ENCODE measurements at places on chromosomes 2 and 18. TPM values are rescaled to one million over a fixed set of nuclear protein-coding genes. Genes with fewer than 3 reads are reported as not detected.

PSMA8 gene
- not detected for total RNA-seq

ASXL3 gene
- 4.3 TPM for total RNA-seq

ALLC gene
- not detected for total RNA-seq

KCNS3 gene
- 7.2 TPM for total RNA-seq

ERFE gene
- 2.3 TPM for total RNA-seq

GYPC gene
- 115 TPM for total RNA-seq

UGT1A10 gene
- not detected for total RNA-seq

TSPYL6 gene
- total RNA-seq = not detected

PFN4 gene
- 1.0 TPM for total RNA-seq

C2orf66 gene
- total RNA-seq = not detected

TNFAIP6 gene
- total RNA-seq = 2.4 TPM

DTNA gene
- total RNA-seq = 115 TPM

RNF125 gene
- 9.0 TPM for total RNA-seq

IL1F10 gene
- not detected for total RNA-seq

LHCGR gene
- not detected for total RNA-seq

MROH2A gene
- not detected for total RNA-seq

GREB1L gene
- 3.3 TPM for total RNA-seq

ARHGAP28 gene
- 26.2 TPM for total RNA-seq

ANKRD36 gene
- total RNA-seq = 26.8 TPM

RALB gene
- 55.0 TPM for total RNA-seq

FN1 gene
- total RNA-seq = 3,239 TPM

AQP4 gene
- total RNA-seq = not detected

CYBRD1 gene
- total RNA-seq = 212 TPM

FTCDNL1 gene
- total RNA-seq = 1.6 TPM

SLC9A2 gene
- not detected for total RNA-seq

CLEC4F gene
- total RNA-seq = 0.29 TPM

IGFBP5 gene
- total RNA-seq = 466 TPM

MC5R gene
- total RNA-seq = not detected

ZSWIM2 gene
- not detected for total RNA-seq

ERICH2 gene
- total RNA-seq = 0.74 TPM

INHBB gene
- 5.8 TPM for total RNA-seq

SERPINB12 gene
- total RNA-seq = not detected

HADHB gene
- total RNA-seq = 125 TPM

NTSR2 gene
- not detected for total RNA-seq

COL6A3 gene
- 485 TPM for total RNA-seq

PER2 gene
- total RNA-seq = 16.8 TPM

G6PC2 gene
- not detected for total RNA-seq

KCNG2 gene
- total RNA-seq = 0.56 TPM

GCG gene
- total RNA-seq = not detected

GAREM1 gene
- 8.3 TPM for total RNA-seq

BMP10 gene
- not detected for total RNA-seq

VIT gene
- total RNA-seq = 36.2 TPM

HOXD12 gene
- total RNA-seq = not detected

SLC4A5 gene
- total RNA-seq = 3.9 TPM

HOXD13 gene
- total RNA-seq = not detected

KIF5C gene
- total RNA-seq = 1.3 TPM

WNT10A gene
- total RNA-seq = not detected

TBC1D8 gene
- total RNA-seq = 13.9 TPM

CPO gene
- 0.32 TPM for total RNA-seq

UGP2 gene
- 204 TPM for total RNA-seq

SIGLEC15 gene
- total RNA-seq = 0.46 TPM

GPR155 gene
- 10.4 TPM for total RNA-seq

MCM6 gene
- total RNA-seq = 14.4 TPM

DNAJC5G gene
- total RNA-seq = 1.0 TPM

REEP1 gene
- 48.4 TPM for total RNA-seq

CEBPZ gene
- total RNA-seq = 41.0 TPM

CD302 gene
- total RNA-seq = 65.2 TPM

IL36A gene
- total RNA-seq = not detected

POMC gene
- total RNA-seq = 2.2 TPM

EMILIN1 gene
- 178 TPM for total RNA-seq

All from posterior vena cava (tissue), 2 donors.